ENCODE measurements at places on chromosomes 16 and 17. TPM values are rescaled to one million over a fixed set of nuclear protein-coding genes. Genes with fewer than 3 reads are reported as not detected.

GRCh38 chr17:43755389-43755875 is 3.2 kb downstream of the SOST start:
- H3K27ac ChIP-seq: no peak overlapping the region
- H3K4me1 ChIP-seq: peaks cover 21% of the 10 kb centered on the region
- no peak overlapping the region for H3K4me3 ChIP-seq
- H3K27me3 ChIP-seq: peaks cover 60% of the 10 kb centered on the region
- peak; percentile 52 for DNase-seq

The CACNG1 gene
- total RNA-seq: not detected

DNA sequence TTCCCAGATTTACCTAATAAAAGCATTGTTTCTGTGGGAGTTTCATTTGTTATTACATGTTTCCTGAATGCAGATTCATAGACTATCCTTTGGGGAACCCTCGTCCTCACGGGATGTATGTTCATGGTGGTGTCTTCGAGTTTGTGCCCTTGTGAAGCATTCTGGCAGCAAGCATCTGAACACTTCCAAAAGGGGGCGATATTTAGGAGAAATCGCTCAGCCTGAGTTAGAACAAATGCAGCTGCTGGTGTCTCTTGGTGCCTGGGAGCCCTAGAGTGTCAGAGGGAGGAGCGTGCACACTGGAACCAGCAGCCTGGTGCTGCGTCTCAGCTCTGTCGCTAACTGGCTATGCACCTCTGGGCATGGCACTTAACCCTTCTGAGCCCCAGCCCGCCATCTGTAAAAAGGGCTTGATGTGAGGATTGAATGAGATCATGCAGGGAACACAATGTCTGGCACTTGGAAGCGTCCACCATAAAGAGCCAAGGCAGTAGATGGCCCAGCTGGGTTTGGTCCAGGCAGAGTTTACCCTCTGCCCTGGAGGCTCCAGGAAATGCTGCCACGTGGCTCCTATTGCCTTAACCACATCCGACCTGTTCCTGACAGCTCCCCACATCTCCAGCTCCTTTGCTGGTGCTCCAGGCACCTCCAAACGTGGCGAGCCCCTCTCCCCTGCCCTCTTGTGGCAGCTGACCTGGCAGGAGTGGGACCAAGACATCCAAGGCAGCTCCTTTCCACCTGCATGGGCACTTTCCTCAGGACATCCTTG is 25.0 kb upstream of the C16orf78 start:
- DNase-seq: no peak
- no peaks in the 10 kb centered on the region for H3K36me3 ChIP-seq
- H3K4me3 ChIP-seq: no peak overlapping the region
- no peak overlapping the region for H3K27ac ChIP-seq

GRCh38 chr16:4358236-4358635 is 7.1 kb upstream of the PAM16 start:
- no peaks in the 10 kb centered on the region for H3K4me1 ChIP-seq
- H3K27ac ChIP-seq: no peak overlapping the region
- H3K36me3 ChIP-seq: peaks cover 22% of the 10 kb centered on the region
- no peaks in the 10 kb centered on the region for H3K27me3 ChIP-seq

- H3K4me1 ChIP-seq: peaks cover 5% of the 10 kb centered on the region
- peaks cover 12% of the 10 kb centered on the region for H3K36me3 ChIP-seq
- no peak overlapping the region for H3K4me3 ChIP-seq
- no peaks in the 10 kb centered on the region for H3K27me3 ChIP-seq
- no peak for DNase-seq
These were observed 38.7 kb upstream of the RHBDL3 start for GRCh38 chr17:32226886-32227285.

GRCh38 chr17:68849673-68850610 is 105.2 kb downstream of the ABCA8 start:
- no peaks in the 10 kb centered on the region for H3K36me3 ChIP-seq
- no peak for DNase-seq
- no peak overlapping the region for H3K27ac ChIP-seq
- H3K27me3 ChIP-seq: no peaks in the 10 kb centered on the region
- no peaks in the 10 kb centered on the region for H3K4me1 ChIP-seq

The CRYM gene
- not detected for total RNA-seq

- peak; percentile 41 for DNase-seq
- H3K4me1 ChIP-seq: peaks cover 3% of the 10 kb centered on the region
- H3K27me3 ChIP-seq: no peaks in the 10 kb centered on the region
- H3K27ac ChIP-seq: no peak overlapping the region
- H3K36me3 ChIP-seq: no peaks in the 10 kb centered on the region
These were observed 6.0 kb upstream of the AQP8 start for GRCh38 chr16:25210758-25211157.

DNA sequence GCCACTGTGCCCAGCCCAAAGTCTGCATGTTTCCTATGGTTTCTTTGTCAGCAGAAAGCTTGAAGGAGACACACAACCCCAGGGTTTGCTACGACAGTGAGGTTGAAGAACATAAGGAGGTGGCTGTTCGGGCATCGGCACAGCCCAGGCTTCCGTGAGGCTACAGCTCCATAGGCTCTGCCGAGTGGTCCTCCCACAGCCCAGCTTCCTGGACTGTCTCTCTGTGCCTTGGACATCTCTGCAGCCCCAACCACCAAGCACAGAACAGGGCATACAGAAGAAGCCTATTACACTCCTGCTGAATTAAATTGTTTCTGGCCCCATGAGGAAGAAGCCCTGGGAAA is 3.2 kb upstream of the HAP1 start:
- DNase-seq: no peak
- peaks cover 1% of the 10 kb centered on the region for H3K36me3 ChIP-seq
- peaks cover 44% of the 10 kb centered on the region for H3K27me3 ChIP-seq
- peaks cover 11% of the 10 kb centered on the region for H3K4me1 ChIP-seq

DNA sequence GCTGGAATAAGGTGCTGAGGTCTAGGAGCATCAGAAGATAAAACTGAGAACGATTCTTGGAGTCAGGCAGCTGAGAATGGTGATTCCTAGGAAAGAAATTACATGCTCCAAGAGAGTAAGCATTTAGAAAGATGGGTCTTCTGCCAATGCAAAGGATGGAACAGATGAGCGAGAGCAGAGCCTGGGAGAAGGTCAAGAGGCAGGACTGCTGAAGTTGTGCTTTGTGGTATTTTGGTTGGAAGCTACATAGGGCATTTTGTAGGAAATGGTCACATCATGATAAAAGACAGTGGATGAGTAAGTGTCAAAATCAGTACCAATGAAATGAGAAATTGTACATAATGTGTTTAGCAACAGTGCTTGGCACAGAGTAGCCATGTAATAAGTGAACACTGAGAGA is 1.4 kb upstream of the CRYM start:
- no peak overlapping the region for H3K4me3 ChIP-seq
- no peak for DNase-seq
- H3K4me1 ChIP-seq: peaks cover 8% of the 10 kb centered on the region
- H3K27ac ChIP-seq: no peak overlapping the region
- peaks cover 3% of the 10 kb centered on the region for H3K36me3 ChIP-seq

The HOXB2 gene
- total RNA-seq: 17.2 TPM

DNA sequence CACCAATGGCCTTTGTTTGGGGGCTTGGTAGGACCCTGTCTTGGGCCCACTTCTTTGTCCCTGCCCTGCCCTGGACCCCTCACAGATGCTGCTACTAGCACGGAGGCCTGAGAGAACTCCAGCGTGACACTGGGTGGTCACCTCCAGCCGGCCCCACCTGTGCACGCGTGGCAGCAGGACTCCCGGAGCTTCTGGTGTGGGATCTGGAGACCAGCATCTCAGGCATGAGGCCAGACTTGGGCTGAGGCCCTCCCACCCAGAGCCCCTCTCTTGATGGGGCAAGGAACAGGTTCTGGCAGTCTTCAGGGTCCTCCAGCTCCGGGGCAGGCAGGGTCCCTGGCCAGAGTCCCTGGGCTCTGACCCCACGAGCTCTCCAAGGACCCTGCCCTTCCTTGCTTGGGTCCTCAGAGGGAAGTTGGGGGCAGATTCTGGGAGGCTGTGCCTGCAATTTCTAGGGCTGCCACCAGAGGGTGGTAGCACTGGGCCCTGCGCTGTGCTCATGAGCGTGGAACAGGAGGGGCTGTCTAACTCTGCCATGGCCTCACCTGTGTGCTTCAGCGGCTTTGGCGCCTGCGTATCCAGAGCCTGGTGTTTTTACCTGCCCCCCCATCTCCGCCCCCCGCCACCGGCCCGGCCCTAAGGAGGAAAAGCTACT is 3.1 kb upstream of the BAIAP3 start:
- H3K27me3 ChIP-seq: peaks cover 27% of the 10 kb centered on the region
- no peak overlapping the region for H3K27ac ChIP-seq
- no peak for DNase-seq
- H3K36me3 ChIP-seq: peaks cover 2% of the 10 kb centered on the region
- no peak overlapping the region for H3K4me3 ChIP-seq

DNA sequence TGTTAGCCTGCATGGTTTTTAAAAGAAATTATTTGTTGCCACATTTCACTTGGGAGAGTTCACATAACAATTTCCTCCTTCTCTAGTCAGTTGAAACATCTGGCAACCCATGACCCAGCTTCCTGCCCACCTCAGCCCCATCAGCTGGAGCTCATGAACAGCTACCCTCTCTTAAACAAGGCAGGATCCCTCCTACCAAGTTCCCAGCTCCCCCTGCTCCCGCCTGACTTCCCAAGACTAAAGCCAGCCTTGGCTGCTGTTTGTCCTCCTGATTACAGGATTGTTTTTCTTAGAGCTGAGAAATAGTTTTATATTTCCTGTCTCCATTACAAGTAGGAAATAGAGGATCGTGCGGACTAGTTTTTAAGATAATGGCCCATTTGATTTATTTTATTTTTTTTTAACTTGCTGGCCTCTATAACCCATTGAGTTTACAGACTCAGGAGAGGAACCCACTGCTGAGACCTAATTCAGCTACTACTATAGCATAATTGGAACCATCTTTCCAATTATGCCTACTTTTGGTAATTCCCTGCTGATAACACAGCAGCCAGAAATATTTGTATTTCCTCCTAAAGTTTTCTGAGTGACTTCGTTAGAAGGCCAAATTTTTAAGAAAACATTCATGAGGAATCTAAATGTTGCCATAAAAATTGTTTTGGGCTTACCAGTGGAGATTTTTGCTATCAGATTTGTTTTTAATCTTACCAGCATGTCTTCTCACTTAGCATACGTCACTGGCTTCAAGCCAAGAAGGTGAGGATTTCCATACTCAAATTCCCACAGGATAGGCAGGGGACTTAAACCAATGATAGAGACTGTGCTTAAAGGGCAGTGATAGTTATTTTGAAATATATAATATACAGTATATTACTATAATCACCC is 90.0 kb downstream of the ELAC2 start:
- H3K4me1 ChIP-seq: no peaks in the 10 kb centered on the region
- H3K4me3 ChIP-seq: no peak overlapping the region
- DNase-seq: no peak

- peaks cover 2% of the 10 kb centered on the region for H3K36me3 ChIP-seq
- H3K4me3 ChIP-seq: no peak overlapping the region
- H3K27ac ChIP-seq: no peak overlapping the region
- no peaks in the 10 kb centered on the region for H3K27me3 ChIP-seq
These were observed 231.2 kb downstream of the MSI2 start for GRCh38 chr17:57487573-57487972.

DNA sequence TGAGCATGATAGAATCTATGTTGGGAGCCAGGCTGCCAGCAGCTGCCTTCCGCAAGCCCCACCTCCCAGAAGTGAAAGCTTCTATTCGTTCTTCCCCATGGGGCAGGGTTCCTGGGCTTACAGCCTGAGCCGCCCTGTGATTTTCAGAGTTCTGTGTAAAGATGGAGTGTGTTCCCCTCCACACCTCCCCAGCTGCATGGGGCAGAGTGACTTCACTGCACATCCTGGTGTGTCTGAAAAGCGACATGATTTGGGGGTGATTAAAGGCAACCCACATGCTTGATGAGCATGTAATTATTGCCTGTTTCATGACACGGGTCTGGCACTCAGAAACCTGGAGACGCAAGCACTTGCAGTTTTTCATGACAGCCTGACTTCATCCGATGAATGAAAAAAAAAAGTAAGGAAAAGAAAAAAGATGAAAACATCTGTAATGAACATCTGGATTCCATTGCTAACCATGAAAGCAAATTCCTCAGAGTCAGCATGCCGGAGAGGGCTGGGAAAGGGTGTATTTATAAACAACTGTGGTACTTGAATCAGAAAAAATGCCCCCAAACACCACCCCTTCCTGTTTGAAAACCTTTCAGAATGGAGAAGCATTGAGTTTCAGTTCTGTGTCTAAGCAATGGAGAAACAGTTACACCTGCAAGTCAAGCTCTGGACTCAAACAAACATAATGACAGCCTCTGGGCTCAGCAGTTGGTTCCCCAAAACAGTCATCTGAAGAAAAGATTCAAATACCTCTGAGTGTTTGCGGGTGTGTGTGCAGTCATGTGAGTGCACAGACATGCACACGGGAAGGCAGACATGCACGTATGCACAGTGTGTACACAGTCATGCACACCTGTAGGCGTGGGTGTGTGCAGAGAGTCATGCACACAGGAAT is 266.0 kb downstream of the ENGASE start:
- no peak overlapping the region for H3K4me3 ChIP-seq
- no peaks in the 10 kb centered on the region for H3K4me1 ChIP-seq
- no peaks in the 10 kb centered on the region for H3K36me3 ChIP-seq
- DNase-seq: no peak
- no peak overlapping the region for H3K27ac ChIP-seq

The KRTAP4-9 gene
- not detected for total RNA-seq

- no peaks in the 10 kb centered on the region for H3K27me3 ChIP-seq
- H3K36me3 ChIP-seq: no peaks in the 10 kb centered on the region
- no peak overlapping the region for H3K4me3 ChIP-seq
- peaks cover 2% of the 10 kb centered on the region for H3K4me1 ChIP-seq
- no peak overlapping the region for H3K27ac ChIP-seq
These were observed 440.4 kb downstream of the SOX9 start for GRCh38 chr17:72561266-72561665.

DNA sequence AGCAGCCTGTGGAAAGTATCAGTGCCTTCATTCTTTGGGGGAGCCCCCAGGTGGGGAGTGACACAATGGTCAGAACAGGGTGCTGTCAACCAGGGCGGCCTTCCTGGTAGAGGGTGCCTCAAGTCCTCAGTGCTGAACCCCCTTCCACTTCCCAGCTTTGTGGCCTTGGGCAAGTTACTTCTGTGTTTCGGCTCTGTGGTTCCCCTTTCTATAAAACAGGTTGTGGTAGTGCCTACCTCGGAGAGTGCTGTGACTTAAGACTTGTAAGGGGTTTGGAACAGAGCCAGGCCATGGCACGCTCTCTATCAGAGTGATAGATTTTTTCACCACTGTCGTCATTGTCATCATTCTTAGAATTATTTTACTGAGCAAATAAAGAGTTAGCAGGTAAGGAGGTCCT is 141.1 kb downstream of the CCDC182 start:
- peak; percentile 87 for DNase-seq
- H3K4me3 ChIP-seq: peak overlapping the region; percentile 55
- peaks cover 91% of the 10 kb centered on the region for H3K4me1 ChIP-seq
- no peaks in the 10 kb centered on the region for H3K27me3 ChIP-seq
- peak overlapping the region; percentile 98 for H3K27ac ChIP-seq

DNA sequence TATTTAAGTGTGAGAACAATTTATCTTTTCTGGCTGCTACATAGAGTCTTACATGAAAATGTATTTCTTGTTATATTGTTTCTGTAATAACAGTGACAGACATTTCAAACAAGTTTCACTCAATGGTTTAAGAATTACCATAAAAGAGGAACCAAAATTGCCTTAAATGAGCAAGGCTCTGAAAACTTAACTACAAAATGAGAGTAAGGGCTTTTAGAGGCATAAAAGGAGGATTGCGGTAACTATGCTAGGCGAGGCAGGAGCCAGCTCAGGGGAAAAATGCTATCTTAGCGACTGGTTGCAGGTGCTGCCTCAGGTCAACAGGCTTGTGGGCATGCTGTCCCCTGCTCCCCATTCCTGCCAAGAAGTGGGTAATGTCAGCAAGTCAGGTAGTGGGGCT is 81.7 kb upstream of the MSI2 start:
- H3K4me3 ChIP-seq: no peak overlapping the region
- H3K4me1 ChIP-seq: no peaks in the 10 kb centered on the region
- H3K36me3 ChIP-seq: no peaks in the 10 kb centered on the region
- no peak for DNase-seq
- H3K27ac ChIP-seq: no peak overlapping the region
